ENCODE measurements at places on chromosomes 7 and 10. TPM values are rescaled to one million over a fixed set of nuclear protein-coding genes. Genes with fewer than 3 reads are reported as not detected.

DNA sequence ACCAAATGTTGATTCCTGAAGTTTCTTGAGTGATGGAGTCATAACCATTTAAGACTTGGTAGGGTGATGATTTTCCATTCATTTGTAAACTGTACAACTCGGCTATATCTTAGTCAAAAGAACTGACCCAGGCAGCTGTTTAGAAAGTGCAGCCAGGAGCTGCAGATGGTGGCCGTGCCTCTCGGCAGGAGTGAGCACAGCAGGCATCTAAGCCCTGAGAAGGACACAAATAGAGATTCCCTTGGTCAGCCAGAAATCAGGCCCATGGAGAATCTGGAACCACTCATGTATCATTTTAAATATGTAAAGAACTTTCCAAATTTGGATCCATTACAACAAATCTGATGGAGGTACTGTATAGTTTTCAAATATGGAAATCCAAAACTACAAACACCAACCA lies 177.0 kb upstream of the AKR1E2 start:
- DNase-seq: no peak

The PRSS37 gene
- not detected for total RNA-seq

GRCh38 chr10:42149722-42150427 lies 488.5 kb downstream of the ZNF33B start:
- DNase-seq: no peak

- DNase-seq: no peak
Observed at GRCh38 chr10:101441541-101442455, 87.8 kb downstream of the BTRC start.

- peak; percentile 17 for DNase-seq
Observed at GRCh38 chr7:37336259-37336658, 112.4 kb downstream of the ELMO1 start.

DNA sequence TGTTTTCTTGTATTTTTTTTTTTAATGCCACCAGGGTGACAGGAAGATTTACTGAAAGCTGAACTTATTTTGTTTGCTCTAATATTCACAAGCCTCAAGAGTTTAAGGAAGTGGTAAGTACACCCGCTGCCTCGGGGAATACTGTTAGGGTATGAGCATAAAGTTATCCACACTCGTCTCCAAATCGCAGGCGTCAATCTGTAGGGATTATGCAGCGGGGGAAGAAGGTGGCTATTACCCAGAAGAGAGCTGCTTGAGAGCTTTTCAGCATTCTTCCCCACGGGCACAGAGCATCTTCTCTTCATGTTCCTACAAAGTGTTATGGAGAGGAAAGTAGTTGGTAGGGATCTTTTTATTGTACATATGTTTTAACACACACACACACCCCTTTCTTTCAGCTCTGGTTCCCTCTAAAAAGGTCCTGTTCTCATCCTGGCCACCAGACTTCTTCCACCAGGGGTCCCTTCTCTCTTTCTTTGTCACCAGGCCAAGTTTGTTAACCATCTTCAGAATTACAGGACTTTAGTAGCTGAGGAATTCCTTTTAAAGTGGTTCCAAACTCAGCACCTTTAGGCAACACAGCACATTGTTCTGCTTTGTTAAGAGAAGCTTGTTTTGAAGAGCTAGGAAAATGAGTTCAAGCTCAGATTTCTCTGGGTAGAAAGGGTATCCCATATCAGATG lies 411.6 kb upstream of the GALNT17 start:
- DNase-seq: no peak

DNA sequence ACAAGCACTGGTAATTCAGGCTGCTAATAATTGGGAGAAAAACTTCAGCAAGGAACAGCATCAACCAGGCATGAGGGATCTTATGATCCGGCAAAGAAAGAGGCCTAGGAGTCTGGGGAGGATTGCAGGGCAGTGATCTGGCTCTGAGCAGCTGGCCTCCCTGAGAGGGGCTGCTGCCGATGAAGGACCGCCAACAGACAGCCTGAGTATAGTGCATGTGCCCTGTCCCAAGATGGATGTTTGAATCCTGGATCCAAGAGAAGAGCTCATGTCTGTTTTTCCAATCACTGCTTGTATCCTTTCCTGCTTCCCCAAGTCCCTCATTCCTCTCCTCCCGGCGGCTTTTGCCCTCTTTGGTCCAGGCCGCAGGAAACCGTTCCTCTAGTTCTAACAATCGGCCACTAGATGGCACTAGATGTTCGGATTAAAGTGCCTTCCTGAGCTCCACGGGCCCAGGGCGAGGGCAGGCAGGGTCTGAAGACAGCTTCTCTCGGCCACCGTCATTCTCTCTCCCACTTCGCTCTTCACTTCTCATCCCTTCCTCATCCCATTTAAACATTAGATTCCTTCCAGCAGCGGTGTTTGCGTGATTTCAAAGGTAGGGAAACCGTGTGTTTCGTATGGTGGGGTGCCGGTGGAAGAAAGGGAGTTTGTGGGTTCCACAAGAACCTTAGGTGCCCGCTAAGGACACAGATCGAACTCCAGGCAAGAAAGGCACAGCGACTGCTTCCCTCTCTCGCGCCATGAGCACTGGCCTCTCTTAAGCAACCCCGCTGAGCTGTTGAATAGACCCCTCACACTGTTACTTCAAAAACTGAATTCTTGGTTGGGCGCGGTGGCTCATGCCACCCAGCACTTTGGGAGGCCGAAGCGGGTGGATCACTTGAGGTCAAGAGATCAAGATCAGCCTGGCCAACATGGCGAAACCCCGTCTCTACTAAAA lies 82.4 kb downstream of the ADCYAP1R1 start:
- DNase-seq: peak; percentile 22

DNA sequence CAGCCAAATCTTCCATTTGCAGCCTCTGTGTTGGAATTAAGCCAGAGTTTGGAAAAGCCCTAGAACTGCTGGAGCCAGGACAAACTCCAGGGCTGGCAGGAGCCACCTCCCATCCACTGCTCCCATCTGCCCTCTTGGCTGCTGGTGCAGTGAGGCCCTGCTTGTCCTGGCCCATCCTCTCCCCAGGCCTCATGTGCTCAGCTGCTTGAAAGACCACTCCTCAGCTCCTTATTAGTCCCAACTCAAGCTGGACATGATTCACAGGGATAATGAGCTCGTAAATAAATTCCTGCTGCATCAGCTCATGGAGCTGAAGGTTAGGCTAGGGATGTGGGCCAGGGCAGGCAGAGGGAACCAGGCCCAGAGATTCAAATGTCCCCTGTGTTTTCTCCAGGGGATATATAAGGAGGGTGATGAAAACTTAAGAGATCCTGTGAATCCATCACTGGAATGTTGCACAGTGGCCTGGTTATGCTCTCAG lies 282.8 kb downstream of the RPS24 start:
- no peak for DNase-seq

DNA sequence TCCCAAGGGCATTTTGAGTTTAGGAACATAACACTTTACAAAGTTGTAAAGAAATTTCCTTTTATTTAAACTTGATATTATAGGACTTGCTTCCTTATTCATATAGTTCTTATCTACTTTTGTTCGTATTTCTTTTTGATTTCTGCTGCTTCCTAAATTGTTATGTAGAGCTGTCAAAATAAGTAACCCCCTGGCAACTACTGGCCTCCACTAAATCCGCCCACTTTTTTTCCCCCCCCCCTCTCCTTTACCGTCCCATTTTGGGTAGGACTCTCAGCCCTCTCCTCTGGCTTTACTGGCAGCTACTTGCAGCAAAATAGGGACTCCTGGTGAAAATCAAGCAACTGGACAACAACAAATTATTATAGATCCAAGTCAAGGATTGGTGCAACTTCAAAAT lies 1.1 kb downstream of the SP4 start:
- no peak for DNase-seq

GRCh38 chr7:108103558-108104298 lies 26.4 kb downstream of the LAMB4 start:
- no peak for DNase-seq

DNA sequence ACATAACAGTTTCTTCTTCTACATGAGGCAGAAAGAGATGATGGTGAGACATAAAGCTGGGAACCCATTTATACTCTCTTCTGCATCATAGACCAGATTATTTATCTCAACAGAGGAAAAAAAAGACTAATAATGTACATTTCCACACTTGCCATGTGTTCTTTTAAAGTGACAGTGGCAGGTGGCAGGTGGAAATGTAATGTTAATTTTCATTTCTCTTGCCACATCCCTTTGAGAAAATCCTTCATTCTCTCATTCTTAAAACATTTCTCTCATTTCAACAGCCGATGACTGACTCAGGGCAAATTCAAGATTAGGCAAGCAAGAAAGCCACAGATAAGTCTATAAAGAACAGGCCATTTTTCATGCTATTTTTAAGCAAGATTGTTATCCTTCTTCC lies 635.6 kb upstream of the SORCS1 start:
- no peak for DNase-seq

The SFMBT2 gene
- total RNA-seq: 38.3 TPM

DNA sequence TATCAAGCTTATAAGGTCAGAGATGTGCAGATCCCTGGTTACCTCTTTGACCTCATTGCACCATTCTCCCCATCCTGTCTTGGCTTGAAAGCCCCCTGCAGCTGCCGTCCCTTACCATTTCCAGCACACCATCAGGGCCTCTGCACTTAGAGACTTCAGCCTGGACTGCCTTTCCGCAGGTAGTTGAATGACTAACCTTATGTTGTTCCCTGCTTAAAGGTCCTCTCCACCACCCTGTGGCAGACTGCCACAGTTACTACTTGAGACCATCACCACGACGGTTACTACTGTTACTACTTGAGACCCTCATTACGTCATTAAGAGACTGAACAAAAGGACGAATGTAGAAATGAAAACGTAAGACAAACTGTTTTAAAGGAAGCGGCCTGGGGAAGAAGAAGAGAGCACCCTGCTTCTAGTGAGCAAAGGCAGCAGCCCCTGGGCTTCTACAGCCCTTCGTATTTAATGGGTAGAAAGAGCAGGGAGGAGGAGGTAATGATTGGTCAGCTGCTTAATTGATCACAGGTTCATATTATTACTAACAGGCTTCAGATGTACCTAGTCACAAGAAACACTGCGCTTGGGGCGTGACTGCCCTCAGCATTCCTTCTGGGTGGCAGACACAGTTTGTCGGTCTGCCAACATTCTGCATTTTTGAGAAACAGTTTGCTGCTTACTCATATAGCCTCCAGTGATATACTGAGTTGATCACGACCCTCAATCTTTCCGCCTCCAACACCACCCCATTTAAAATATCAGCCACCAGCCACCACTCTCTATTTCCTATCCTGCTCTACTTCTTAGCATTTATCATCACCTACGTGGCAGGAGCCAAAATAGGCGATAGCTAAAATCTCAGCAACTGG lies 74.1 kb upstream of the PARD3 start:
- DNase-seq: no peak

The ENKUR gene
- total RNA-seq: not detected

DNA sequence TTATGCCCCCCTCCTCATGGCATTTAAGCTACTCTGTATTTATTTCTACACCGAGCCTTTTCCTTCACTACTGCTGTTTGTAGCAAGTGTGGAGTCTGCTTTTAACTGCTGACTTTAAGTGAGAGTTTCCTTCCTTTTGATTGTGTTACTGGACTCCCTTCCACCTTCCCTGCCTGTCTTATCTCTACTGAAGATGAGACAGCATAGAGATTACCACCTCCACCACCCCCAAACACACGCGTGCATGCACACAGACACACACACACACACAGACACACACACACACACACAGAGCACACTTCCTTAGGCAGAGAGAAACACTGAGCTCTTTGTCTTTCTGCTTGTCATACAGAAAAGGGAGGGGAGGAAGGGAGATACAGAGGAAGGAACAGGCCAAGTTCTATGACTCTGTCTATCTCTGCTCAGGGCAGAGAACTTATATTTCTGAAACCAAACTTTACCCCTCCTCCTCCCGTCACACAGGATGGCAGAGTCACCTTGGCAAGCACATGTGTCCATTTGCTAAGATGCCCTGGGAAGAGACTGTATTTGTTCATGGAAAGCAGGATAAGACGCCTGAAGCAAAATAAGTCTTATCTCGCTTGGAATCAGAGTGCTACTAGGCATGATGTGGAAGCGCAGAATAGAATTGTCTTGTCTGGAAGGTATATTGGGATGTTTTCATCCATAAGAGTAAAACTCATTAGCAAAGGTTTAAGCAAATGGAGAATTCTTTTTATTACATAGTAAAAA lies 81.8 kb upstream of the CAV2 start:
- no peak for DNase-seq

- DNase-seq: no peak
Observed at GRCh38 chr7:155426543-155427410, 31.2 kb upstream of the EN2 start.

- DNase-seq: no peak
Observed at GRCh38 chr10:129881641-129882040, 82.4 kb downstream of the EBF3 start.

The TRIM74 gene
- 0.44 TPM for total RNA-seq

The AKR1C3 gene
- not detected for total RNA-seq

DNA sequence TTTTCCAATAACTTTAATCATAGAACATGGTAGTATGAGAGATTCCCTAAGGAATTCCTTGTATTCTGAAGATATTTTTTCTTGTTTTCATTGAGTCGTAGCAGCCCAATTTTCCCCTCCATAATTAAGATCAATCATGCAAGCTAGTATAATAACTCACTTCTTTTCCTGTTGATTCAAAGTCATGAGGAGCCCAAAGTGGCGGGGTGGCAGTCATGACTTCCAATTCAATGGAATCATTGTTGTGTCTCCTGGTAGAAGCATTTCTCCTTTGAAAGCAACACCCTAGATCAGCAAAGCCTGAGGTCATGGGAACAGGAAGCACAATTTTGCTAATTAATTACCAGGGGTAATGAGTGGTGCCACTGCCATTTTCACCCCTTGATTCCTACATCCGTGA lies 77.6 kb upstream of the MAGI2 start:
- DNase-seq: no peak

- DNase-seq: no peak
Observed at GRCh38 chr10:124601431-124602120, 140.0 kb downstream of the LHPP start.

The GNB2 gene
- 221 TPM for total RNA-seq

The TDRD1 gene
- 0.13 TPM for total RNA-seq

GRCh38 chr7:116327752-116328151 lies 117.4 kb downstream of the TES start:
- DNase-seq: no peak

DNA sequence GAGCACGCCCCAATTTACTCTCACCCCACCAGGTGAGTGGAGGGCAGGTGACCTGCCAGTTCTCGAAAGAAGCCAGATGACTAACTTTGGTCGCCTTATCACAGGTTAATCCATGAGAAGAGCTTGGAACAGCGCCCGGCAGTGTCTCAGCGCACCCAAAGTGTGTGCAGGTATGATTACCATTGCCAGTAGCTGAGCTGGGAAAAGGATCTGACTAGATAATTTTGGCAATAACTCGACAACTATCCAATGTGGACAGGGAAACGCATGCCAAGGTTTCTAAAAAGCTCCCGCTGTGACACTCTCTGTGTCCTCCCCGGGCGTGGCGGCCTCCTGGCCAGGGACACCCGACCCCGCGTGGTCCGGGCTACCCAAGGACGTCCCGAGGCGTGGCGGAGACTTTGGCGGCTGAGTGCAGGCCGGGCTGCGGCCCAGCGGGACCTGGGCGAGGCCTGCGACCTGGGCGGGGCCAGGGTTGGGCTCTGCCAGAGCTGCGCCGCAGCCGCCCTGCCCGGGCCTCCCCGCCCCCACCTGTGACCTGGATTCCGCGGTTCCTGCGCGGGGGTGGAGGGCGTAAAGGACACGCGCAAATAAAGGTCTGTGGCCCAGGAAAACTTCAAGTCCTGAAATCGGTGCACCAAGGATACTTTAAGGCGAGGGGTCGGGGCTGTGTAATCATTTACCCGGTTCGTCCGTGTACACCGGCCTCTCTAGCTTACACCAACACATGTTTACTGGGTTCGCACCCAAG lies 13.7 kb upstream of the WAPL start:
- no peak for DNase-seq

Measured in activated T-helper 1 cell treated with anti-CD3 and anti-CD28 coated beads, Interleukin-12 subunit alpha, Interleukin-12 subunit beta, Interleukin-2, Interleukin-4 antibody, amounts not matched to agents 30 ng/mL and 10 ng/mL and 1 ng/mL, durations not matched to agents 14 hours and 24 hours and 36 hours (primary cell).